Heart left ventricle (tissue), 16 donors: ENCODE measurements at places on chromosomes 4 and X. TPM values are rescaled to one million over a fixed set of nuclear protein-coding genes. Genes with fewer than 3 reads are reported as not detected.

- no peak for DNase-seq
These were observed 177.8 kb upstream of the ATP6AP2 start for GRCh38 chrX:40402831-40403533.

DNA sequence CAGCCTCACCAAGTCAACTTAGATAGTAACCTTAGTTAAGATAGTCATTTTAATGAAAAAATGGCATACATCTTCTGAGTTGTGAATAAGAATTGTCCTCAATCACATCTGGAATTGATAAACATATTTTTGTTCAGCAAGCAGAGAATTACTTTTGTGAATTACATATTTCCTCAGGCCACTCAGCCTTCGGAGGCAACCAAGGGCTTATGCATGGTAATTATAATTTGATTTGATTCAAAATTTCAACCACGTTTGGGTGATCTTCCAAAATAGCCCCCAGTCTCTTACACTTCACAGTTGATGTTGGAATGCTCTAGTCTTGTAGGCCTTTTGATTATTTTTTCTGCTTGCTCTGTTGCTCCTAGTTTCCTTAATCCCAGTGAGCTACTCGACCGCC lies 63.4 kb downstream of the GALNTL6 start:
- no peak for DNase-seq

DNA sequence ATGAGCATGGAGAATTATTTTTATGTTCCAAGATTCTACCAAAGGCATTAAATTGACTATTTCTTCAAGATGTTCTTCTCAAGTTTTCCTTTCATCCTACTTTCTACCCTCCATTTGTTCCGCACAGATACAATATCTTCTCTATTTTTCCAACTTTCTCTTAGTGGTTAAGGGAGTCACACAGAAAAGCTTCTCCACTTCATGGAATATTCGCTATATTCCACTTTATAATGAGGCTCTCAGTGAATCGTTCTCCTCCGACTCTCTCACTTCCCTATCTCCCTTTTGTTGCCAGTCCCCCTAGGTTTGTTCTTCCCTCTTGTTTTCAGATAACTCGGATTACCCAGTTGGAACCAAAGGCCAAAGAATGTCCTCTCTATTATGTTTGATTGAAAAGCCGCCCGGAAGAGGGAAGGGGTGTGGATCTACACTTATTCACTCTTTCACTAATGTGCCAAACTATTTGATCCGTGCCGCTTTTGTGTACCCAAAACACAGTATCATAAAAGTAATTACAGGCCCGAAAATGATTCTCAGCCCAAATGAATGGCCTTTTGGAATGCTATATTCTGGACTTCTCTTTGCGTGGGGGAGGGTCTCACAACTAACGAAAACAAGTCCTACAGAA lies 1.2 kb downstream of the SH3D19 start:
- no peak for DNase-seq

DNA sequence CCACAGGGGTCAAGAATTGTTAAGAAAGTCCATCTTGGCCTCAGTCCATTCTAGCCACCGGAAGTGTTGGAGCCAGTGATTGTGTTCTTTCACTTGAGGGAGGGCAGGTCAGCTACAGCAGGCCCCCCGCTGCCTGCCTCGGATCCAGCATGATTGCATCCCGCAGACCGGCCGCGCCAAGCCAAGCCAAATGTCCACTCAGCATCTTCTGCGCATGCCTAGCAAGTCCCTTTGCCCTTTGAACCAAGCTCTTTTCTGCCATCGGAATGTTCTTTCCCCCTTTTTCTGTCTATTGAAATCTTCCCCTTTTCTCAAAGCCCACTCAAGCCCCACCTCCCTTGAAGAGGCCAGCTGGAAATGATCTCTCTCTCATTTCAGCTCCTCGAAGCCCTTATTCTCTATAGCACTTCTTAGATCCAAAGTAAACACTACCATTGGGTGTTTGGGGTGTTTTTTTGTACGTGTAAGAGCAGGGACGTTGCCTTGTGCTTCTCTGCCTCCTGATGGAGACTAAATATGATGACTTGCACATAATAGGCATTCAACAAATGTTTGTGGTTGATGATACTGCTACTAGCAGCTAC lies 147.8 kb upstream of the BCOR start:
- DNase-seq: no peak

The ARHGAP6 gene
- total RNA-seq: 3.7 TPM

DNA sequence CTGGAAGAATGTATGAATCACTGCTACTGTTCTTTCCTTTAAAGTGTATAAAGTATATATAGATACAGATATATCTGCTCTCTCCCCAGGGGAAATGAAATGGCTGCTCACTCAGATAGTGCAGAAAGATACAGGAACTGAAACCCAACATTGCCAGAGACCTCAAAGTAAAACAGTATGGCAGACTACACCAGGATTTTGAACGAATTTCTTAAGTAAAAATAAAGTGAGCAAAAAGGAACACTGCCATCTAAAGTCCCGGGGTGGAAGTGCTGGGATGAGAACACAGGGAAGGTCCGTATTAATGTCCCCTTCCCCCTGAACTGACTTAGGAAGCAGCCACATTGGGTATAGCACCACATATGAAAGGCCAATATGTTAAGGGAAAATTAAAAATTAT lies 93.4 kb downstream of the TMA16 start:
- DNase-seq: no peak

GRCh38 chr4:86892636-86892960 lies 376 bp upstream of the C4orf36 start:
- no peak for DNase-seq

- no peak for DNase-seq
These were observed 58.9 kb downstream of the NAF1 start for GRCh38 chr4:163107754-163108153.

The GPRASP1 gene
- 3.9 TPM for total RNA-seq

DNA sequence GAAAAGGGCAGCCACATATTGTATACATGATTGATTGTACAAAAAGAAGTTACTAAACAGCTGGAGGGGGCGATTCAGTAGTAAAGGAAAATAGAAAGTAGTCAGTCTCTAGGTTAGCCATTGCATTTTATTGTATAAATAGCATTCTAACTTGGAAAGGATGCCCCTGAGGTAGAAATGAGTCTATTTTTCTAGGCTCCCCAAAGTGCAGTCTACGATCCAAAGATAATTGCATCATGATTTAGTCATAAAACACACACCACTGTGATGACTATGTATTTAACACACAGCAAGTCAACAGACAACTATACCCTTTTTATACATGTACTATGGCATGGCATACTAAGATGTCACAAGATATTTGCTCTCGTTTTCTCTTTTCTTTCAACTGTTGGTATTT lies 204.9 kb downstream of the APBB2 start:
- DNase-seq: no peak

DNA sequence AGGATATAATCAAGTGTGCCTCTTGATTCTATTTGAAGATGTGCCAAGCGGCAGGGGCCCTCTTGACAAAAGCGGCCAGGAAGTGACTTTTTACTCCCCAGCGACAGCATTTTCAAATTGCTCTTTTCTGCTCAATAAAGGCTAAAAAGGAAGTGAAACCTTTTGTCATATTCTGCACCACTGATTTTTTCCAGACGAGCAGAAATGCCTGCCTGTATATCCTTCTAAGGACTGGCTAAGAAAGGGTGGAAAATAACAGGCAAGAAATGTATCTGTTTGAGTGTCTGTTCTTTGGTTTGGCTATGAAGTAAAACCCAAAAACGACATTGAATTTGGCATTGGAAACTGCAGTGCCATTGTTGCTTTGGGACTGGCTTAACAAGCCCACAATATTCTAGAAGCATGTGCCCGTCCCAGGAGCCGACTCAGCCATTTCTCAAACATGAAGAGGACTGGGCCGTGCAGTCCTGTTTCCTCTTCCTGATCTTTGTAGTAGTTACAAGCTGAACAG lies 25.4 kb downstream of the TMSB4X start:
- DNase-seq: no peak

- DNase-seq: no peak
These were observed 24.1 kb downstream of the EMCN start for GRCh38 chr4:100493756-100494155.

GRCh38 chr4:147396105-147396504 lies 84.8 kb upstream of the EDNRA start:
- DNase-seq: no peak

DNA sequence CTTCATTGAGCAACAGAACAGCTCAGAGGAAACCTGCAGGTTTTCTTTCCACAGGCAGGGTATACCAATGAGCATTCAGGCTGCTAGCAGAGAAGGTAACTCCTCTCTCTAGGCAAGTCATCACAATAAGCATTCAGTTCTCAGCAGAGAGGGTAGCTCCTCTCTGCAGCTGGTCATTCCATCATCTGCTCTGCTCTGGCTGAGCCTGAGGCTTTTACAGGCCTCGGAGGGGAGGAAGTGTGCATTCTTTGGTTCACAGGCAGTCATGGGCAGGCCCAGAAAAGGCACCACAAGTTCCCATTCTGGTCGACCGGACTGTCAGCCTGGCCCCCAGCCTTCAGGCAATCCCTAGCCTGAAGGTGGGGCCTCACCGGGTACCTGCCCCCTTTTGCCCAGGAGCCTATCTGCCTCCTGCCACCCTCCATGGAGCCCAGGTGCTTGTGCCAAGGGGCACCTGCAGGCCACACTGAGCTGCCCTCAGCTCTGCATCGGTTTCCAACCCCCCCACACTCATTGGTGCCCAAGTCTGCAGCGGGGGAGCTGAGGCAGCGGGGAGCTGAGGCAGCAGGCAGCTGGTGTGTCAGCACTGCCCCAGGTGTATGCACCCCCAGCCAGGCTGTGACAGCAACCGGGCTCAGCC lies 83.1 kb downstream of the PRDM5 start:
- DNase-seq: no peak

- no peak for DNase-seq
These were observed 6.5 kb downstream of the BBS7 start for GRCh38 chr4:121863799-121864198.

DNA sequence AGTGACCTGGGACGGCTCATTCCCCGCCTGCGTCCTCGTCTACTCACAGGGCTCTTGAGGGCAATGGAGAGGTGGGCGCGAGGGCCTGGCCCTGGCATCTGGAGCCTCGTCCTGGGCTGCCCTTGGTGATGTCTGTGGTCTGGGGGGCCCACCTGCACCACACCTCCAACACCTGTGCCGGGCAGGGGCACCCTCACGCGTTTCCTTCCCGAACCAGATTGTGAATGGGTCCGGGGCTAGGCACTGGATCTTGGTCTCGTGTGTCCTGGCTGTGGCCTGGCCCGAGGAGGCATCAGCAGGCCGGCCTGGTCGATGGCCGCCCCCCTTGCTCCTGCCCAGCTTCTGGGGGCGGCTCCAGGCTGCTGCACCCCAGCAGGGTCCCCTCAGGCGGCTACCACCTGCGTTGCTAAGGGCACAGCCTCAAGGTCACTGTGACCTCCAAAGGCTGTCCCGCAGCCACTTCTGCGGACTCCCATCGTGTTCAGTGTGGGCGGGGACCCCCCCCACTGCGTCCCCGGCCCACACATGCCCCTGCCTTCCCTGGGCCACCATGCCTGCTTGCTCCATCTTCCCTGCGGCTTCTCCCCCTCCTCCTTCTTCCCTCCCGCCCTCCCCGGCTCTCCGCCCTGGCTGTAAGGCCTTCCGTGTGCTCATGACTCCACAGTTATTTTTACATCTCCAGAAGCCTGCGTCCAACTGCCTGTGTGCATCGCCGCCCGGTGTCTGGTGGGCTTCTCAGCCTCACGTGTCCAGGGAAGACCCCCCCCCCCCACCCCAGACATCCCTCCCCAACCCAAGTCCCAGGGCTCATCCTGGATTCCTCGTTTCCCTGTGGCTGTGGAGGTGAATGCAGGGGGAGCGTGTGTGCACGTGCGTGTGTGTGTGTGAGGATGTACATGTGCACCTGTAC lies 3.8 kb downstream of the DOK7 start:
- no peak for DNase-seq

GRCh38 chrX:23919148-23919547 lies 11.3 kb downstream of the CXorf58 start:
- DNase-seq: no peak

- no peak for DNase-seq
These were observed 122.4 kb downstream of the BCOR start for GRCh38 chrX:39975101-39975925.

- DNase-seq: no peak
These were observed 121.7 kb downstream of the AFAP1 start for GRCh38 chr4:7817877-7818398.

DNA sequence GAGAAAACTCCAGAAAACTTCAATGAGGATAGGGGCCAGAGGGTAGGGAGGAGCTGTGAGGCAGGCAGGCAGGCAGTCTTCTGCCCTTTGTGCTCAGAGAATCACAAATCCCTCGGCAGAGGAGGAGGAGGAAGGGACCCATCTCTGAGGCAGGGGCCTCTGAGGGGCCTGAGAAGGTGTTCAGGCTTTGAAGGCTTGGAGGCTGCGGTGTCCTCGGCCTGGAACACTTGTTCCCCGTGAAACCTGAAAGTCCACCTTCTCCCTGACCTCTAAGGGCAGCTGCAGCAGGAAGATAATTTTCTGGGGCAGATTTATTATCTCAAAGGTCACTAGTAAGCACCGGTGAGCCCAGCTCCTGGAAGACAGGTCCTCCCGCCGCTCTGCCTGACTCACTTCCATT lies 200.3 kb upstream of the BCOR start:
- no peak for DNase-seq

The SYNPO2 gene
- 206 TPM for total RNA-seq

- no peak for DNase-seq
These were observed 110.4 kb upstream of the MAP9 start for GRCh38 chr4:155487210-155487609.

DNA sequence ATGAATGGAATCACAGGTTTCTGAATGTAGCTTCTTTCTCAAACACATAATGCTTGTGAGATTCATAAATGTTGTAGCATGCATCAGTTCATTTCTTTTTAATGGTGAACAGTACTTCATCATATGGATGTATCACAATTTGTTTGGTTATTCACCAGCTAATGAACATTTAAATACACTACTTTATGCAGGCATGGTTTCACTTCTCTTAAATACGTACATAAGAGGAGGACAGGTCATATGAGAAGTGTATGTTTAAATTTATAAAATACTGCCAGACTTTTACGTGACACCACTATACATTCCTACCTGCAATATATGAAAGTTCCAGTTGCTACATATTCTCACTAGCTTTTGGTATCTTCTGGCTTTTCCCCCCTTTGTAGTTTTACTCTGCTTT lies 65.4 kb downstream of the ANKRD17 start:
- no peak for DNase-seq

DNA sequence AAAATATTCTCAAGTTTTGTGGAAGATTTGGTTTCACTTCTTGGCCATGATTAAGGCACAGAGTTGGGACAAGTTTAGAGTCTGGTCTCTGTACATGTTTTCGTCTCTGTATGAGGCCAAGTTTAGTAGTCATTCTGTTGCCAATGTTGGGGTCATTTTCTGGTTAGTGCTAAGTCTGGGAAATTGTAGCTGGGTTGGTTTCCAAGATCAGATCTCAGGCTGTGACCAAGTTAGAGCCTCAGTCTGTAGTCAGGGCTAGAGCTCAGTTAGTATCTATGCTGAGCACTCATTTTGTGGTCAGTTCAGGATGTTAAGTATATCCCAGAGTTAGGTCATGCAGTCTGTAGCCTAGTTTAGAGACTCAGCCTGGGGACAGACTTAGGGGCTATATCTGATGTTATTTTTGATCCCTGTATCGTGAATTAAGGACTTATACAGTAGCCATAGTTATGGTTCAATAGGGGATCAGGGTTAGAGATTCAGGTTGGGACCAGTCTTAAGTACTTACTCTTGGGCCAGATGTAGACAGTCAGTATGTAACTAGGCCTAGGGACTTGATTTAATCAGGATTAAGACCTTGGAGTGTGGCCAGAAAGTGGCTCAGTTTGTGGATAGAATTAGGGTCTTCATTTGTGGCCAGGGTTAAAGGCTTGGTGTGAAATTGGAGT lies 6.6 kb upstream of the ENOX2 start:
- no peak for DNase-seq

- DNase-seq: no peak
These were observed 2.2 kb downstream of the NEXMIF start for GRCh38 chrX:74922922-74923543.
